ENCODE measurements at places on chromosomes 12 and 14.
A peak's percentile ranks its signal among the peaks of the same experiment; 100 is the strongest.

DNA sequence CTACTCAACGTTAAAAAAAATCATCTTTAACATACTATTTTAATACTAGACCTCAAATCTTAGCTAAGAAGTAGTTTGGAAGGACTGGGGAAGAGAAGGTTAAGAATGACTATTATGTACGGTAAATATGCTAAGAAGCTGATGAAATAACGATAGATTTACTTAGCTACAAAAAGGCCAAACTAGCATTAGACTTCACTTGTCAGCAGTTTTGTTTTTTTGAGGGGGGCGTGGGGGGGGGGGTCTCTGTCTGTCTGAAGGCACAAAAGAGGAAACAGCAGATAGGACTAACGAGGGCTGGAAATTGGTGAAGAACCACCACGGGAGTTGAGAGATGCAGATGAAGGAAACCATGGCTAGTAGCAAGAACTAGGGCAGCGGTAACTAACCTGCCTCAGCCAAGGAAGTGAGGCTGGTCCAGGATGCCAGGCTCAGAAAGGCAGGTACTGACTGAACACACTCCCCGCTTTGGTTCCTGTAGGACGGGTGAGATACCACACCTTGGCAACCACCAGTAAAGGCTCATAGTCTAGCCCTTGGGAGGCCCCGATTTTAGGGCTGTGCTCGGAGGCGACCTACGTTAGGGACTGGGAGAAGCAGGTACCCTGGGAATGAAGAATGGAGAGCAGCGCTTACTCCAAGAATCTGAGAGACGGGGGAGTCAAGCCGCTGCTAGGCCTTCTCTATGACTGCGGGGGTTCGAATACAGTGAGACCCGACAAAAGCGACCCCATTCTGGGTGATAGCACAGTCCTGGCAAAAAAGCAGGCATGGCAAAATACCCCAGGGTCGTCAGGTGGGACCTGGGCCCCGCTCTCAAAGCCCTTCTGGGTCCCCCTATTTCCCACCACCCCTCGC lies 675 bp downstream of the NEDD8 start:
- no peak for DNase-seq

- no peak for DNase-seq
Measured at GRCh38 chr14:105495101-105495989, 4.3 kb downstream of the TEDC1 start.

GRCh38 chr14:95895720-95896119 lies 19.1 kb downstream of the TUNAR start:
- no peak for DNase-seq

GRCh38 chr14:89209558-89209957 lies 207.5 kb downstream of the FOXN3 start:
- DNase-seq = no peak

GRCh38 chr12:42504049-42504448 lies 85.5 kb downstream of the PRICKLE1 start:
- no peak for DNase-seq

DNA sequence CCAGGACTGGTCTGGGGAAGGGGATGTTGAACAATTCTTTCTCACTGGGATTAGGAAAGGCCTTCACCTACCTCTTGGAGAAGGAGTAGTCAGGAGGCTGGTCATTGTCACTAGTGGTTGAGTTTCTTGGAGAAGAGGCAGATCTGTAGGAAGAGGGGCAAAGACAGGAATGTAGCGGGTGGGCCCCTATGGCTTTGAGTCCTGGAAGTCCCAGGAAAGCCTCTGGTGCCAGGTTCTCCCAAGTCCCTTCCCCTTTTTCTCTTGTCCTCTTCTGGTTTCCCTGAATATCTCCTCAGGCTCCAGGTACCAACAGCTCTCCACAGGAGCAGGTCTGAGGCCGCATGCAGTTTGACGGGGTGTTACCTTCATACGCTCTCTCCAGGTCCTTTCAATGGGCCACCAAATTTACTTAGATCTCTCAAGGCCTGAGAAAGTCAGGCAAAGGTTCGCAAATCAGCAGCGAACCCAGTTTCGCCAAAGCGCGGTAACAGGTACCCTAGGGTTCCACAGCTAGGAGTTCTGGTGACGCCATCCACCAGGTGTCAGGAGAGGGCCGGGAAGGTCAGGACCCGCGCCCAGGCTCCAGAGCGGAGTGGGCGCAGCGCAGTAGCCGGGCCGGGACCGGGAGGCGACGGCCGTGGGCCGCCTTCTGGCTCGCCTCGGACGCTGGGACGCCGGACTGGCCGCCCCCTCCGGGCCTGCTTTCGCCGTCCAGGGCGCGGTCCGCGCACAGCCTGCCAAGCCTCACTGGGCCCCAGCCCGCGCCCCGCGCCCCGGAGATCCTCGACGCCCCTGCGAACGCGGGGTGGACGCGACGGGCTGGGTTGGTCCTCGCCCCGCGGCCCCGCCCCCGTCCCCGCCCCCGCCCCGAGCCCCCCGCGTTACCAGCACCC lies 795 bp downstream of the SMAGP start:
- peak; percentile 51 for DNase-seq

- no peak for DNase-seq
Measured at GRCh38 chr12:1815108-1815507, 5.3 kb upstream of the LRTM2 start.

- DNase-seq = no peak
Measured at GRCh38 chr14:85131226-85131922, 398.6 kb upstream of the FLRT2 start.

GRCh38 chr12:59708484-59708883 lies 112.7 kb downstream of the SLC16A7 start:
- no peak for DNase-seq

- no peak for DNase-seq
Measured at GRCh38 chr12:6361834-6362233, 13.5 kb downstream of the SCNN1A start.

- DNase-seq = no peak
Measured at GRCh38 chr12:25644979-25645378, 91.9 kb upstream of the LMNTD1 start.
